ENCODE measurements at places on chromosomes 3 and 15.

- no peak for DNase-seq
Observed at GRCh38 chr3:20837676-20838302, 651.8 kb upstream of the SGO1 start.

DNA sequence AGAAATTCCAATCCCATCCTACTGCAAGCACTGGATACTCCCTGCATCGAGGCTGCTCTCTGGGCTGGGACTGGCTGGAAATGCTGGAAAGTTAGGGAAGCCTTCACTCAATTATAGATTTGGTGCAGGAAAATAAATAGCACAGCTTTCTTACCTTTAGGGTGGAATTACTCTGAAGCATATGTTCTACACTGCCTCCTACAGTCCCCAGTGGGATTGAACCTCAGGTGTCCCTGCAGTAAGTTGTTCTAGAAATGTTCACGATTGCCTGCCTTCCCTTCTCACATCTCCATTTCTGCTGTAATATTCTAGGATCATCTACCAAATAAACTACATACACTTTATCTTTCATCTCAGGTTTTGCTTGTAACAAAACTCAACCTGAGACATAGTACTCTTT is 536.7 kb upstream of the LMCD1 start:
- no peak for DNase-seq

DNA sequence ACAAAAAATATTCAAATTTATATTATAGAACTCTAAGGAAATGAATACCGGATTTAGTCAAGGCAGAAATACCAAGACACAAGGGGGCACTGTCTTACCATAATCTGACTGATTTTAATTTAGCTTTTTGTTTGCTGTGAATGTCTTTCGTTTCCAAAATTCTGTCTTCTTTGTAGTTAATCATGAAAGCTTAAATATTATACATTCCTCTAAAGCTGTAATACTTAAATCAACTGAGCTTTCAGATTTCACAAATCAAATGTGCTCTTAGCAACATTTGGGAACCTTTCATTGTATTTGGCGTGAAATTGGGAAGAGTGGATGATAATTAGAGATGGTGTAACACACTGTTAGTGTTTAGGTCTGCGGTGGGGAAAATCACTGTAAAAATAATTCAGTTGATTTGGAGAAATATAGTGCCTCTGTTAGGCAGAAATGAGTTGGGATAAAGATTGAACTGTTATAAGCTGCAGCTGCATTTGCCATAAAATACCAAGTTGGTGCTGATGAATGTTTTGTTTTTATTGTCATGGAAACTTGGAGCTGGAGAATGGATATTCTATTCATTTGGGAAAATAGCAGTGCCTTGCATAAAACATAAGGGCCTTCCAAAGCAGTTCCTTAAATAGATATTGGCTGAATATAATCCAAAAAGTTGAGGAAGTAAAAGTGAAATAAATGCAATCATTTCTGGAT is 228.2 kb downstream of the TCF12 start:
- DNase-seq = peak; percentile 20

- no peak for DNase-seq
Observed at GRCh38 chr3:151446002-151446340, 14.9 kb downstream of the IGSF10 start.

GRCh38 chr3:101903451-101903871 is 54.1 kb downstream of the NFKBIZ start:
- no peak for DNase-seq

- no peak for DNase-seq
Observed at GRCh38 chr3:99966662-99967416, 147.5 kb downstream of the FILIP1L start.

DNA sequence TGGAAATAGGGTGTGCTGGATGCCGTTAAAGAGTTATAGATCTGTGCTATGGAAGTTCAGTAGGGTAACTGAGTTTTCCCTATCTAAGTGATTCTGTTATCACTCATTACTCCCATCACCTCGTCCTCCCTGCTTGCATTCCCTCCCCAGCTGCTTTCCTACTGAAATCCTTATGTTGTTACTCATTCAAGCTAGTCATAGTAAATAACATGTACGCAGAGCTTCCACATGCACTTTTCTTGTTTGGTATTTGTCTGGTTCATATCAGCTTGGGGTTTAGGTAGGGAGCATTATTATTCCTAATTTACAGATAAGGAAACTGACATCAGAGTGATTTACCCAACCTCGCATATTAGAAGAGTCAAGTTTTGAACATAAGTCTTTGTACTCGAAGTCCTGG is 135.1 kb downstream of the HCN4 start:
- DNase-seq = no peak

- DNase-seq = no peak
Observed at GRCh38 chr3:58116985-58117384, 93.8 kb downstream of the DNASE1L3 start.

GRCh38 chr3:48129921-48130320 is 58.3 kb downstream of the CDC25A start:
- no peak for DNase-seq

DNA sequence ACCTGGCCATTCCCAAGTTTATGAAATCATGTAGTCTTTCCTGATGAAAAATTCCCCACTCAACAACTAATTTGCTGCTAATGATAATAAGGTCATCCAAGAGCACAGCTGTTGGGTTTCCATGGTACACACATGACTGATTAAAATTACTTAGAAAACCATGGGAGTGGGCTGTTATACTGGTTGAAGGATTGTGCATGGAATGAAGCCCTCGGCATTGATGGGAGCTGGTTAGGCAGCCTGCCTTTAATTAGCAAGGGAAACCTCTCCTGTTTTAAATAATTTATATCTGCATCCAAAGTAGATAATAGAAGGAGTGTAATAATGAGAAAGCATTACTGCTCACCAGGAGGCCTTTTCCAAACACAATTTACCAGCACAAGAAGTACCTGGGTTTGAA is 235.1 kb upstream of the CFAP20DC start:
- no peak for DNase-seq

- no peak for DNase-seq
Observed at GRCh38 chr15:61794881-61795280, 265.4 kb downstream of the VPS13C start.

- DNase-seq = no peak
Observed at GRCh38 chr15:98815207-98815606, 166.9 kb downstream of the IGF1R start.

DNA sequence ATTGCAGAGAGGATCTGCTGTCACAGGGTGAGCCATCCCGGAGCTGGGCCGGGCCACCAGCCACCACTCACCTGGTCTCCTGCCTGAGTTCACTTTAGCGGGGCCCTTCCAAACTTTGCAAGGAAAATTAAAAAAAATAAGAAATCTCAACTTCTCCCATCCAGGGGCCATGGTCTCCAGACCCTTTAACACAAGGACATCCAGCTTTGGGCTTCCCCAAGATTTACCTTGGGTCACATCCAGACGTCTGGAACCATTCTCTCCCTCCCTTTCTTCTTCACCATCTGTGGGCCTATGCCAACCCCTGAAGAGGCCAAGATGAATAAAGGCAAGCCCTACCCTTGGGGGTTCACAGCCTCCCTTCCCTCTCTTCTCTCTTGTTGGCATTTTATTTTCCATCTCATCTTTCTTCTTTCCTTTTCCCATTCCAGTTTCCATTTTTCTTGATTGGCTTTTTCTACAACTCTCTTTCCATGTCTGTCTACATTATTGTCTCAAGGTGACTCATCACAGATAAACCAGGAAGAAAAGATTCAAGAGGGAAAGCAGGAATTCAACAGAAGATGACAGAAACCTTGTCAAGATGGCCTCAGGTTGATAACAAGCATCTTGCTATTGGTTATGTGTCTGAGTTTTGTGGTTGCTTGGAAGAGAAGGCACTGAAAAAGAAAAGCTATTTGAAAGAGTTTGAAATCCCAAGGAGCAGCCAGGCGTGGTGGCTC is 49.5 kb downstream of the ITGA11 start:
- DNase-seq = no peak

DNA sequence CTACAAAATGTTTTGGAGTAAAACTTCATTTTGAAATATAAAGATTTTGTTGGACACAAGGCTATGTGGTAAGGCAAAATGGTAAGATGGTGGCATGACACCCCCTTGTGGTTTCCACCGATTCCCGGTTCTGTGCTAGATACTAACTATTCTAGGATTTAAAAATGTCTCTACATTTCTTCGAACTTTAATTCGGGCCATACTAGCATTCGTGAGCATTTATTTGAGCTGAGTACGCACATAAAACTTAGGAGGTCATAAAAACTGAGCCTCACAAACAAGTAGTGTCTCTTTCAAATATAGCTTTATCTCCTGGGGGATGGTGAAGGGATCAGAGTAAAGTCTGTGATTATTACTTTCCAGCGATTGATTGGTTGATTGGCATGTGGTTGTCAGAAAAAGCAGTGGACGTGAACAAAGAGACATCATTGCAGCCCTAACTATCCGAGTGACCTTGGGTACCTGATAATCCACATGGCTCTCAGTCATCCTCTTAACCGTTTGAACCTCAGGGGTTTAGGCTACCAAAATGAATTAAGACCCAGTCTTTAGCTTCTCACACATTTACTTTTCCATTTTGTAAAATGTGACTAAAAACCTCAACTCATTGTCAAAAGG is 1.1 kb upstream of the ZNF639 start:
- peak; percentile 41 for DNase-seq

GRCh38 chr3:115666081-115666480 is 42.8 kb downstream of the GAP43 start:
- no peak for DNase-seq

GRCh38 chr3:132029182-132029902 is 5.5 kb downstream of the CPNE4 start:
- peak; percentile 85 for DNase-seq

DNA sequence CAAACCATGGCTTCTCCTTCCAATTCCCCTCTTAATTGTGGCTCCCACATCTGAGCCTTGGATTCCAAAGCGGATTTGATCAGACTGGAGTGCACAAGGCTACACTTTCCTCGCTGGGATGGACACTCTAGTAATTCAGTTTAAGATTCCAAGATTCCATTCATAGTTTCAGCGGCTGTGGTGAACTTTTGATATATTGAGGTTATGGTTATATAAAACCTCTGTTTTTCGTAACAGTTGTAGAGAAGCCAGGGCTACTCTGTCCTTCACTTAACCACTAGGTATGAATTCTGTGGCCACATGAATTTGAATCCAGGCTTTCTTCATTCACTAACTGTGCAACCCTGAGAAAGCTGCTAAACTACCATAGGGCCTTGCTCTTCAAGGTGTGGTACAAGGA is 67.9 kb upstream of the KY start:
- DNase-seq = no peak

DNA sequence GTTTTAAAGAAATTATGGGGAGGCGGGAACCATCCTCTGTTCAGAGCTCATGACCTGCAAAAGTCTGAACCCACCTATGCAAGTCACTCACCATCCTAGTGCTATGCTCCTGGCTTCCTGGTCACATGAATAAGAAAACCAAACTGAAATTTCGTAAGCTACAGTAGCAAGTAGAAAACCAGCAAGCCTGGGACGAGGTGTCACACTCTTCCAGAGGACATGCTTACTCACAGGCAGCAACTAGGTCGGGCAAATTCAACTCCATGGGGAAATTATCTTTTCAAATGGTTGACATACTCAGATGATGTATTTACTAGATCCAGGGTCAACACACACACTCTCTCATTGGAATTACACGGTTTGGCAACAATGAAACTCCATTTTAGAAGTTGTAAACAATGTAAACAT is 31.3 kb downstream of the LDHAL6B start:
- no peak for DNase-seq

GRCh38 chr3:120302361-120302760 is 17.3 kb upstream of the GPR156 start:
- no peak for DNase-seq

- no peak for DNase-seq
Observed at GRCh38 chr15:101676921-101677329, 24.7 kb upstream of the TM2D3 start.

DNA sequence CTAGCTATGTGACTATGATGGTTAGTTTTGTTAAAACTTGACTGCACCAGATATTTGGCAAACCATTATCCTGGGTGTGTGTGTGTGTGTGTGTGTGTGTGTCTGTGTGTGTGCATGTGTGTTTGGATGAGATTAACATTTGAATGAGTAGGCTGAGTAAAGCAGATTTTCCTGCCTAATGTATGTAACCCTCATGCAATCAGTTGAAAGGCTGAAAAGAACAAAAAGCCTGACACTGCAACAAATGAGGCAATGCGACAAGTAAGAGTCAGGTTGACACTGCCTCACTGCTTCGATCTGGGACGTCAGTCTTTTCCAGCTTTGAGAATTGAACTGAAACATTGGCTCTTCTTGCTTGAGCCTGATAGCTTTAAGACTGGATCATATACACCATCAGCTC is 643.0 kb downstream of the NAALADL2 start:
- no peak for DNase-seq

DNA sequence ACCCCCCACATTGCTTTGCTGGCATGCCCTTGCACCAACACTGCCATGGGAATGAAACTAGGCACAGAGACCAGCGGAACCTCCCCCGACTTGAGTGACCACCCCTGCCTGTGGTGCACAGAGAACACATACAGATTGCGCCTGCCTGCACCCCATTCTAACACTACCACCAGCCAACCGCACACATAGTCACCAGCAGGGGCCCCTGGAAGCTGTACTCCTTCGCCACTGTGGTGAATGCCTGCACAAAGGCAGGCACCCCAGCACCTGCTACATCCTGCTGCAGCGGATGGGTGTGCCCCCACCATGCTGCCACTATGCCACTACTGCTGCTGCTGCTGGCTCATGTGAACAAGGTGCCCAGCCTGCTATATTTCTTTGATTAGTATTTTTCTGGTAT is 27.4 kb upstream of the DNAAF4 start:
- no peak for DNase-seq

- DNase-seq = no peak
Observed at GRCh38 chr15:74826364-74826819, at the start of gene CPLX3. CPLX3 (plus strand) TSS chr15:74826627; CDS start chr15:74826704, 77 bp downstream.

- no peak for DNase-seq
Observed at GRCh38 chr15:75314552-75315290, 21.1 kb upstream of the COMMD4 start.

DNA sequence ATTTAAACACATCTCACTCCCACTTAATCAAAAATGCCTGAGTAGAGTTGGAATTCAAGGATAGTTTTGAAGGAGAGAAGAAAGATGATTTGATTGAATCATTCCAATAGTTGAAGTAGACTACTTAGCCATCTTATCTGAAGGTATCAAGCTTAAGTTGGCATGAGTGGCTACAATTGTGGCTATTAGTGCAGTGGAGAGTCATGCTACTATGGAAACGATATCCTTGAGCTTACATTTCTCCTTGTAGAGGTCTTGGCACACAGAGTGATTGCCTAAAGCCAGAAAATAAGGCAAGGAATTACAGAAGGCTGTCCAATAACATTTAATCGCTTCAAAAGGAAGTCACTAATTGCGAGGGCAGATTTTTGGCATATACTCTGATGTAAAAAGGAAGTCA is 1022.7 kb downstream of the IGSF11 start:
- no peak for DNase-seq

DNA sequence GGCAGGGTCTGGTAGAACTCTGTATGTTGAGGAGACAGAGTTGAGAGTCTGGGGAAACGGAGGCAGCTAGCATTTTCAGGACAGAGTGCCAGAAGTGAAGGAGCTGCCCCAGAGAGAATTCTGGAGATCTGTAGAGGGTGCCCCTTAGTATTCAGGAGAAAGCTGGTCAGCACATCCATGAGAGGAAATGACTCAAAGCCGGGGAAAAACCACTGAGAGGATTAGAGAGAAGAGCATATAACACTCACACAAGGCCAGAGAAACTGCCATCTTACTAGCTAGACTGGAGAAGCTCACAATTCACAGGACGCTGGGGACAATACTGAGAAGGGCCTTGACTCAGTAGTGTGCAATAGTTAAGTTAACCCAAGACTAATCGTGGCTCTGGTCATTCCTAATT is 75.7 kb upstream of the DPPA4 start:
- no peak for DNase-seq

Measured in SK-N-DZ (cell line).